ENCODE measurements at places on chromosomes 13 and 19.

- DNase-seq, result no peak
Observed at GRCh38 chr13:61778531-61778930, 362.9 kb upstream of the PCDH20 start.

DNA sequence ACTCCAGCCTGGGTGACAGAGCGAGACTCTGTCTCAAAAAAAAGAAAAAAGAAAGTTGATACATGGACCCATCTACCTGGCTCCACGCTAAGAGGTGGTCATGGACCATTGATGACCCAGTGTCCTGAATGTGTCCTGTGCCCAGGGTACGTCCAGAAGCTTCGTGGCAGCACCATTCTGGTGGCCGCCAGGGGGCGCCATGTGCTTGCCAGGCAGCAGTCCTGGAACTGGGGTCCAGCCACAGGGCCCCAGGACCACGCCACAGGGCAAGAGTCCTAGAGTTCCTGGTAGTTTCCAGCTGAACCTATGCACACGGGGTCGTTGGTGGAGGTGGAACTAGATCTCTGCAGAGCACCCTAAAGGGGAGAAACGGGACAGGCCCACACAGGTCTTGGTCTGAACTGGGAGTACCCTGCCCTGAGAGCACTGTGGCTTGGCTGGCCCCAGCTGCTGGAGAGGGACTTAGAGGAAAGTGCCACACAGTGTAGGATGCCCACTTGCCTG lies 19.9 kb upstream of the FBXO27 start:
- DNase-seq, result peak; percentile 33

DNA sequence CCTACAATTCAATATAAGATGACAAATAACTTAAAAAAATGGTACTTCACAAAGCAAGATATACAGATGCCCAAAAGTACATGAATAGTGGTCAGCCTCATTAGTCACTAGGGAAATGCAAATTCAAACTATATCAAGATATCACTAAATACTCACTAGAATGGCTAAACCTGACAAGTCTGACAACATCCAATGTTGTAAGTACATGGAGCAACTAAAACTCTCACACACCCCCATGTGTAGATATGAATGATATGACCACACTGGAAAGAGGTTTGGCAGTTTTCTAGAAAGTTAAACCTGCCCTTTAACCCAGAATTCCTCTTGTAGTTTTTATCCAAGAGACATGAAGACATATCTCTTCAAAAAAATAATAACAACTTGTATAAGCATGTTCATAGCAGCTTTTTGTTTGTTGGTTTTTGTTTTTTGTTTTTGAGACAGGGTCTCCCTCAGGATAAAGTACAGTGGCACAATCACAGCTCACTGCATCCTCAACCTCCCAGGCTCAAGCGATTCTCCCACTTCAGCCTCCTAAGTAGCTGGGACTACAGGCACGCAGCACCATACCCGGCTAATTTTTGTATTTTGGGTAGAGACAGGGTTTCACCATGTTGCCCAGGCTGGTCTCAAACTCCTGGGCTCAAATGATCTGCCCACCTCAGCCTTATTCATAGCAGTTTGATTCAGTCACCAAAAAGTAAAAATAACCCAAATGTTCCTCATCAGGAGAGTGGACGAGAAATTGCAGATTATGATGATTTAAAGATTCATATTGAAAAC lies 55.1 kb downstream of the RFX2 start:
- no peak for DNase-seq

DNA sequence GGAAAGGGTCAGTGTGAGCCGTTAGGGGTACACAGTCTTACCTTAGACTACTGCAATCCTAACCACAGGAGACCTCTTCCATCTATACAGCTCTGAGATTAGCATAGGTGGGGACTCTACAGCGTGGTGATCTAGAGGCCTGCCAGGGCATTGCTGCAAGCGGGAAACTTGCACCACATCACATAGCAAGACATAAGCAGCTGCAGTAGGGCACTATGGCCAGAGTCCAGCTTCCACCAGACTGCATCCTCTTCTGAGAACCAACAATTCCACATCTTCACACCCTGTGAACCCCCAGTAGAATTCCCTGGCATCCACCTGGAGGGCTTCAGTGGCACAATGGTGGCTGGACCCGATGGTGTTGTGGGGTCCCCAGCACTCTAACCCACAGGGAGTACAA lies 1564.3 kb upstream of the PRR20A start:
- no peak for DNase-seq

- no peak for DNase-seq
Observed at GRCh38 chr13:21625366-21625765, 21.4 kb upstream of the MICU2 start.

DNA sequence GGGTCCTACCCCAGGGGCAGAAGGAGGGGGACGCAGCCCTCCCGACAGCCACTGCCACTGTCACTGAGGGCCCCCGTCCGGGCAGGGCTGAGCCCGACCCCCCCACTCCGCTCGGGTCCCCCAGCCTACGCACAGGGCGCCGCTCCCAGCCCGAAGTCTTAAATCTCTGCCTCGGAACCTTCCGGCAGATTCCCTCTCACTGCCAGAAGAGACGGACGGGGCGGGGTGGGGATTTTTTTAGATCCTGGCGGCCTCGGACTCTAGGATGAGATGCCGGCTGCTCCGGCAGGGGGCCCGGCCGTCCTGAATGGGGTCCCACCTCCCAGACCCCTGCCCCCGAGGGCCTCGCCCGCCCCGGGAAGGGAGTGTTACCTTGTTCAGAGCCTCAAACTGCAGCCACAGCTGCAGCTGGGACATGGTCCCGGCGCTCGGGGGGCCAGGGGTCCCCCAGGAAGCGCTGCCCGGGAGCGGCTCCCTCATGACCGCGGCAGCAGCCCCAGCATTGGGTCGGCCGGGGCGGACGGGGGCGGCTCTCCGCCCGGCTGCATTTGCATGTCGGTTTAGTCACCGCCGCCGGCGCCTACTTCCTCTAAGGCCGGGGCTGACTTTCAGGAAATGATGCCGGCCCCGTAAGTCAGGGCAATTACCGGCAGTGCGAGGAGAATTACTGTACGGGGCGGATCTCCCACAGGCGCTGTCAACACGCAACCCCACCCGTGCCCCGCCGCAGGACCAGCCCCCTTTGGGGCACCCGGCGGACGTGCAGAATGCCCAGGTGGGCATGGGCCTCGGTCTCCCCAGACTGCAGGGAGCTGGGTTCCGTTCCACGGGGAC lies 28.1 kb downstream of the GPX4 start:
- DNase-seq, result peak; percentile 92
